Stimulated activated CD4-positive, alpha-beta T cell treated with anti-CD3 and anti-CD28 coated beads, Interleukin-2, amount 100 ng/mL, for 48 hours (primary cell): ENCODE measurements at places on chromosomes 5 and 9.
A peak's percentile ranks its signal among the peaks of the same experiment; 100 is the strongest.

- no peak for DNase-seq
Measured at GRCh38 chr5:14177634-14178033, 34.5 kb downstream of the TRIO start.

DNA sequence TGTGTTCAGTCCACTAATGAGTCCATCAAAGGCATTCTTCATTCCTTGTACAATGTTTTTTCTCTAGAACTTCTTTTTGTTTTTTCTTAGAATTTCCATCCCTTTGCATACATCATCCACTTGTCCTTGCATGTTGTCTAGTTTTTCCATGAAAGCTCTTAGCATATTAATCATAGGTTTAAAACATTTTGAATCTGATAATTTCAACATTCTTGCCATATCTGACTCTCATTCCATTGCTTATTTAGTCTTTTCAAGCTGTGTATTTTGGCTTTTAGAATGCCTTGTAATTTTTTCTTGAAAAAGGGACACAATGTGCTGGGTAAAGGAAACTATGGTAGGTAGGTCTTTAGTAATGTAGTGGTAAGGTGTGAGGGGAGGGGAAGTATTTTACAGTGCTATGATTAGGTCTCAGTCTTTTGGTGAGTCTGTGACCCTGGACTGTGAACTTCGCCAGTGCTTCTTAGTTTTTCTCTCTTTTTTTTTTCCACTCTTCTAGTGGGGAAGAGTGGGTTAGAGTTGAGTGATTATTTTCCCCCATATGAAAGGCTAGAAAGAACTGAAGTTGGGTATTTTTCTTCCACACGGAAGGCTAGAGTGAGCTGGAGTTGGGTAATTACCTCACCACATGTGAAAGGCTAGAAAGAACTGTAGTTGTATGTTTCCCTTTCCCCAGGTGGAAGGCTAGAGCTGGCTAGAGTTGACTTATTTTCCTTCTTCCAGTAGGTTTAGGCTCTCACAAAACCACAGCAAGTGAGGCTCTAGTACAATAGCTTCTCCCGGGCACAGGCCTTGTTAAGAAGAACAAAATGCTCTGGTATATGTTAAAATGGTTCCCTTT is 172.1 kb downstream of the SNX18 start:
- DNase-seq = no peak

- DNase-seq = no peak
Measured at GRCh38 chr9:5870020-5870339, 20.7 kb upstream of the MLANA start.

DNA sequence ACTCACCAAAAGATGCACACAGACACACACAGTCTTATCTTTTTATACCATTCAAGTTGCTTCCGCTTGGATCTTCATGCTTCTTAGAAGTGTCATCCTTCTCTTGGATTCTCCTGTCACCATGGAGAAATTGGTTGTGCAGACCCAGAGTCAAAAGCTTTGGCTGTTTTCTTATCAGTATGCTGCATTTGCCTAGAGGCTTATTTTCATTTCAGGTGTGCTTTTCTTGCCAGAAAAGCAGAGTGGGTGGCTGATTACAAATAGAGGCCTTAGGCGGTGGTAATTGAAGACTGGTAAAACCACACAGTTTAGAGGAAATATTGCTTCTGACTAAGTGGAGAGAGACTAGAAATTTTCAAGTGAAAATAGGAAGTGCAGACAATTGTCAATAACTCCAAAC is 70.2 kb upstream of the TLE4 start:
- no peak for DNase-seq

DNA sequence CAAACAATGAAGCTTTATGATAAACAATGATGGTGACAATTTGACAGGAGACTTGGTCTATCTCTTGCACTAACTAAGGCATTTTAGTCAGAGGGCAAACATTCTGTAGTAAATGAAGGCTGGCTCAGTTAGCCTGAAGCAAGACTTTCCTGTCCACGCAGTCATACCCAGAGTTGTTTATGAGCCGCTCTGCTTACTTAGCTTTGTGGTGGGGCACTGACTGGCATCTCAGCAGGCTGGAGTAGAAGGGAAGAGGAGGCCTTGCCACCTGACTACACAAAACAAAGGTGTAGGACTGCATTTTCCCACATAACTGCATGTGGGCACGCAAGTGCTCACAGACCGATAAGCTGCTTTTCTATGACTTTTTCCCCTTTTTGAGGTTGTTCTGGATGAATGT is 133.7 kb upstream of the EPB41L4A start:
- no peak for DNase-seq

DNA sequence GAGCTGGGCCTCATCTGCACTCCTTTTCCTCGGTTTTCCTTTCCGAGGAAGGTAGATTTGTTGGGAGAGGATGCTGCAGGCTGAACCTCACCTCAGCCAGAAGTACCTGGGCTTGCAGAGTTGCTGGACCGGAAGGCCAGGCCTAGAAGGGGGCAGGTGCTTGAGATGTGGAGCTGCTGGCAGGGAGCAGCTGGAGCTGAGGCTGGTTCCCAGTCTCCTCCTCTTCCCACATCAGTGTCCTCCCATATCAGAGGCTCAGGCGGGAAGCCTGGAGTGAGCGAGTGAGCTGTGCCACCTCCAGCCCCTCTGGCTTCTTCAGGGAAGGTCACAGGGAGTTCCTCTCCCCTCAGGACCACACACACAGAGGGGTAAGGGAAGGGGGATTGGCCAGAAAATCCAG is 259.4 kb downstream of the GADD45G start:
- no peak for DNase-seq

GRCh38 chr5:155866971-155867370 is 460.0 kb upstream of the SGCD start:
- DNase-seq = no peak

DNA sequence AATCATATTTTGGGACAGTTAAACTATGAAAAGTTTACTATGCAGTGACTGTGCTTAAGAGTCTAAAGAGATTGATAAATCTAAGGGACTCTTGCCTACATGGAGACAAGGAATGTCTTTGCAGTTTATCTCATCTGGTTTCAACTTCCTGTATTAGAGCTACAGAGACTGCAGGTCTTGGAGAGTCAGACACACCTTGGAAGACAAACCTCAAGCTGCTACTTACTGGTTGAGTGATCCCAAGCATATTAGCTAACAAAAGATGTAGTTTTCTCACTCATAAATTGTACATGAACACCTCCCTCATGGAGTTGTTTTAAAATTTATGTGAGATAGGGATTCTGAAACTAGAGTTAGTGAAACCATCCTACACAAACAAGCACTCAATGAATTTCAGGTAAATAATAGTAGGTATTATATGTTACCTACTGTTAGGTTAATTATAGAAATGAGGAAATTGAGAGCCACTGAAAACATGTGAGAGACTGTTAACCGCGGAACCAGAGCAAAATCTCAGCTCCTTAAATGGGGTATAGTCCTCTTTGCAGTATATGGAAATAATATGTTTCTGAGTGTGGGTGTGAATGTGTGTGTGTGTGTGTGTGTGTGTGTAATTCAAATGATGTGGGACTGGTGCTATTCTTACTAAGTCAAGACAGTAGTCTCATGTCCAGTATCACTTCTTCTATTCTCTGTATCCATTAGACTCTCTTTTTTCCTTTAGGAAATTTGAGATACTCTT is 752.1 kb downstream of the DTWD2 start:
- DNase-seq = no peak

DNA sequence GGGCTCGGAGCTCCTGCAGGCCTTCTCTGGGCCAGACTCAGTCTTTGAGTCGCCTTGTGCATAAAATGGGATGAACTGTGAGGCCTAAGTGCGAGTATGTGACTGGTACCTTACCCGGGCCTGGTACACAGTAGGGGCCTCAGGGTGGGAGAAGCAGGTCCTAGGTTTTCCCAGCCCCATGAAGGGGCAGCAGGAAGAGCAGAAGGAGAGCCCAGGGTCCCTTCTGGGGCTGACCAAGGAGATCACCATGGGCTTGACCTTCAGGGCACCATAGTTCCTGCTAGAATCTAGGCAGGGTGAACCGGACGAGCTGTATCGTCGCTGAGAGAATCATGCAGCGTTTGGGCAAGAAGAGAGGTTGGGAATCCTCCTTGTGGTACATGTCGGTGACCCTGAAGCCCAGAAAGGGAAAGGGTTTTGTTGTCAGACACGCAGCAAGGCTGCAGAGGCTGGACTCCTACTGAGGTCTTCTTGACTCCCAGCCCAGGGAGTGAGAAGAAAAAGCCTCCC is 373 bp upstream of the PHYKPL start:
- DNase-seq = no peak

DNA sequence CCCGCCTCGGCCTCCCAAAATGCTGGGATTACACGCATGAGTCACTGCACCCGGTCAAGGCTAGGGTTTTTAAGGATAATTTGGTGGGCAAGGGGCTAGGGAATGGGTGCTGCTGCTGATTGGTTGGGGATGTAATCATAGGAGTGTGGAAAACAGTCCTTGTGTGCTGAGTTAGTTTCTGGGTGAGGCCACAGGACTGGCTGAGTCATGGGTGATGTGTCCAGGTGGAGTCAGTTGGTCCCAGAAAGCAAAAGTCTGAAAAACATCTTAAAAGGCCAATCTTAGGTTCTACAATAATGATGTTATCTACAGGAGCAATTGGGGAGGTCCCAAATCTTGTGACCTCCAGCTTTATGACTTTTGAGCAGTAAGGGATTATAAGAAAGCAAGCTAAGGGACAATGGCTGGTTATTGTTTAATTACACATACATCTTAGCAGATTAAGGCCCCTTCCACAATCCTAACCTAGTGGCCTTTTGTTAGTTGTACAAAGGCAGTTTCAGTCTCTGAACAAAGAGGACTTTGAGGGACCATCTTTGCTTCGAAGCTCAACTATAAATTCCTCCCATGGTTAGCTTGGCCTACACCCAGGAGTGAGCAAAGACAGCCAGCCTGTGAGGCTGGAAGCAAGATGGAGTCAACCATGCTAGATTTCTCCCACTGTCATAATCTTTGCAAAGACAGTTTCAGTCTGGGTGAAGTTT is 5.5 kb upstream of the AOPEP start:
- no peak for DNase-seq

DNA sequence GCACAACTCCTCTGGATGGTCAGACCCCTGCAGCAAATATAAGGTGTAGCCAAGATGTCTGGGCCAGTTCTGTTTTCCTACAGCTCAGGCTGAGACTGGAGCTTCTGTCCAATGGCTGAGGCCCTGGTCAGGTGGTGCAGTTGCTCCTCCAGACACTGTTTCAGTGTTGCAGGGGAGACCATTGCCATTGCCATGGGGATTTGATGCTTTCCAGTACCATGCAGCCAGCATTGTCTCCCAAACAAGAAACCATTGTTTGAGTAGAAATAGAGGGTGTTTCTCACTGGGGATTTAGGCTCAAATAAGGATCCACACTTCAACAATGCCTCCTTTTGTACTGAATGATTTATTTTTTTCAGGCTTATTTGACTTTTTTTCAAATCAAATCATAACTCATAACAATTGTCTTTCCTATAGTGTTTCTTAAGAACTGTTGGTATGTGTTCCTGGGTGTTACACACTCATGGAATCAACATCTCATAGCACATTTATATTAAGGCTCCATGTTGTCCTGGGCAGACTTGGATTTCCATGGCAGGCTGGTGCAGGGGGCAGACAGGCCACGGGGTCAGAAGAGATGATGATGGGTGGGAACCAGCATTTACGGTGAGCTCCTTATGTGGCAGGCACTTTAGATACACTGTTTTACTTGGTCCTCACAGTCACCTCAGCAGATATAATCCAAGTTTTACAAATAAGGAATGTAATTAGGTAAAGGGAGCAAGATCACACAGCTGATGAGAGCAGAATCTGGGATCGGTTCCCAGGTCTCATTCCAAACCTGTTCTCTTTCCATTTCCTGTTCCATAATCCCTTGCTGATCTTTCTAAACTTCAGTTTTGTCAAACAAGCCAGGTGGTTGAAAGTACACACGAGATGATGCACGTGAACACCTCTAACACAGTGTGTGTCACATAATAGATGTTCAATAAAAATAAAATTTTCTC is 95.9 kb upstream of the GNAQ start:
- no peak for DNase-seq

- peak; percentile 26 for DNase-seq
Measured at GRCh38 chr5:32542216-32543059, 42.9 kb upstream of the SUB1 start.

- DNase-seq = no peak
Measured at GRCh38 chr5:128722551-128722950, 184.5 kb upstream of the FBN2 start.

- DNase-seq = no peak
Measured at GRCh38 chr9:117000196-117000723, 313.2 kb downstream of the TRIM32 start.

DNA sequence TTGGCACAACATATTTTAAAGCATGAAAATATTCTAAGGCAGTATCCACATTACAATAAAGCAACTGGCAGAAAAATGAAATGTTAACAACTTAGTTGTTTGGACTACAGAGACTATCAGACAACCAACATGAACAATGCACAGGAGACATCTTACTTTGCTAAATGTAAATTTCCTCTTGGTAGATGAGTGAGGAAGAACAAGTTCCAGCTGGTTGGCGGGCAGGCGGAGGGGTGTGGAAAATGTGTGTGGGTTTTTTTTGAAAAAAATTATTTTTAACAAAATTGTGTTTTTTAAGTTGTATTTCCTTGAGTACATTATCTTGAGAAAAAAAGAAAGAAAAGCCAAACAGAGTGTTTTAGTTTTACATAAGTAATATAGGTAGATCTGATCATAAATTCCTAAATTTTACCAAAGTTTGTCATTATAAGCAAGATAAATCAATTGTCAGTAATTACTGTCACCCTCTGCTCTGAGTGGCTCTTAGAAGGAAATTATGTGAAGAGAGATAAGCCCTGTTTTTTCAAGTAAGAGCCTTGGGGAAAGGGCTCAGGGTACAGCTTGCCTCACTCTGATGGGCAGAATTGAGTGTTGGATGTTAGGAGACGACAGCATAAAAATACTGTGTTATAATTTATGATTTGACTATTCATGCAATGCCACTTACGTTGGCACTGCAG is 42.5 kb downstream of the TMEM167A start:
- DNase-seq = no peak

DNA sequence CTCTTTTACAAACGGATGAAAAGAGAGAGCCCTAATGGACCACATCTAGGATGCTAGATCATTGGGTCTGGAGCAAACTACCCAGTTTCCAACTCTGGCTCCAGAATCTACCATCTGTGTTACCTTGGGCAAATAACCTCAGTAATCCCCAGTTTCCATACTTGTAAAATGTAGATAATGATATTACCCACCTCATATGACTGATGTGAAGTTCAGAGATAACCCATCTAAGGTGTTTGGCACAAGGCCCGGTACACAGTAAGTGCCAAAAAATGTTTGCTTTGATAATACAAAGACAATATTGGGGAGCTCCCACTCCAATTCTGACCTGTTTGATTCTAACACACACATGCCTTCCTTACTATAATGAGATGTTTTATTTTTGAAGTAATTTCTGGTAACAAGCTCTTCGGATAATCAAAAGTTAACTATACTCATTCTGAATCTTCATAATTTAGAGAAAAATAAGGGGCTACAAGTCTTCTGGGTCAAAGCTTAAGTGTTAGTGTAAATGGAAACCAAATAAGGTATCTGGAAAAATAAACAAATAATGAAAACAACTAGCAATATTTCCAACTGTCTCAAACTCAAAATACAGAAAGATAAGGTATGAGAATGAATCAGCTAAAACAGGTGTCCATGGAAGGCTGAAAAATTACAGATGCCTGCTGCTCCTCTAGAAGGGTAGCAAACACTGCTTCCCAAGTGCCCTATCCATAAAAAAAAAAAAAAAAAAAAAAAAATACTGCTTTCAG is 30.4 kb downstream of the ELL2 start:
- no peak for DNase-seq
